AG08396 (cell line): ENCODE measurements at places on chromosomes 12 and 14.

DNA sequence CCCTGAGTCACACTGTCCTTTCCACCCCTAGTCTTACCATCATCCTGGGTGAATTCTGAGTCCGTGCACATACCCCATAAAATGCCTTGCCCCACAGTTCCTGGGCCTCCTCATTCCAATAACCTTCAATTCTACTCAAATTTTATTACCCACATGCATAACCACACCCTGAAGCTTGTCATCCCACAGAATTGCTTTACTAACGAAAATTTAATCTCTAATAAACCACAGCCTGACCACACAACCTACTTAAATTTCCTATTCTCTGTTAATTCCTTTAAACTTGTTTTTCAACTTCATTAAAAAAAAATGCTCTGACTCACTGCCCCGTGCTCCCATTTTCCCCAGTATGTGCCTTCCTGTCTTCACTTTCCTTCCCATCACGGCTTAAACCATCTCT is 205.9 kb downstream of the PHLDA1 start:
- peak; percentile 43 for DNase-seq

DNA sequence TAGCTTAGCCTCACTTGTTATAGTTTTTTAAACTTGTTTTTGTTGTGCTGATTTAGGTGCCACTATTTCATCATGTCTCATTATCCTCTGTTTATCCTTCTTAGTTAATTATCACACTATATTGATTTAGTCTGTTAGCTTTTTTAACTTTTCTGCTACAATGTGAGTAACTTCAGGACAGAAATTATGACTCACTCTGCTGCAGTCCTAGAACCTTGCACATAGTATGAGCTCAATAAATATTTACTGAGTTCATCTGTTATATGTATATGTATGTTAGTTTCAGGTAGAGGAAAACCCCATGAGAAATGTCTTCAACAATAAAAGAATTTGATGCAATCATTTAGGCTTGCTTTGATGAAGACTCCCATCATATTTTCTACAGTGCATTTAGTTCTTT is 224.3 kb upstream of the NAV3 start:
- DNase-seq: no peak

DNA sequence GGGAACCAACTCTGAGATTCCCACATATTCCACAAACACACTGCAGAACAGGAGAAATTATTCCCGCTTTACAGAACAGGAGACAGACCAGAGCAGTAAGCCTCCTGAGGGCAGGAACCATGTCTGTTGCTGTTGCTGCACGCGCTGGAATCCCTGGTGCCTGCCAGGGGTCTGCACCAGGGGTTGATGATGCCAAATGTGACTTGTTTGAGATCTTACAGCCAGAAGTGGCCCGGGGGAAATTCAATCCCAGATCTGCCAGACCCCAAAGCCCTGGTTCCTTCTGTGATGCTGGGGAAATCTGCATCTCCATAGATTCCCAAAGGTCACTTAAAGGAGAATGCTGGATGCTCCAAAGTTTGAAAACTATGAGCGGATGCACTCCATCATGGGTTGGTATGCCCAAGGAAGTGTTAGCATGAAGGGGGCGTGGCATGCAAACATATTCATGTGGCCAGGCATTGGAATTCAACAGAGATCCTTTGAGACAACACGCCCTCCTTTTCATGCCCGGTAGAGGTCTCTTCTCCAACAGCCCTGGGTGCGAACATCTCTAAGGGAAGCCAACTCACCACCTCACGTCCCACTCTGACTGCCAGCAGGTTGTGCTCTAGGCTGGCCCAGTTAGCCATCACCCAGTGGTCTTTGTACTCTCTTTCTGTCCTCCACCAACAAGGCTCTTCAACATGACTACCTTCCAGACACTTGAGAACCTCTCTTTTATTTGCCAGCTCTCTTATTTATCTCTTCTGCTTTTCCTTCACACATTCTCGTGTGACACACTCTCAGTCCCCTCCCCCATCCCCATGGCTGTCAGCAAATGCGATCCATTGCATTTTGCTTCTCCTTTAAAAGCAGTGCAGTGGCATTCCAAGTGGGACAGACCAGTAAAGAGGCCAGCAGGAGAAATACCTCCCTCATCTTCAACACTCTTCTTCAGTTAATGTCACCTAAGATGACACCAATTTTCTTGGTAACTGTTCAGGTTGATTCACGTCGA is 131.3 kb downstream of the ZFP36L1 start:
- DNase-seq: no peak

DNA sequence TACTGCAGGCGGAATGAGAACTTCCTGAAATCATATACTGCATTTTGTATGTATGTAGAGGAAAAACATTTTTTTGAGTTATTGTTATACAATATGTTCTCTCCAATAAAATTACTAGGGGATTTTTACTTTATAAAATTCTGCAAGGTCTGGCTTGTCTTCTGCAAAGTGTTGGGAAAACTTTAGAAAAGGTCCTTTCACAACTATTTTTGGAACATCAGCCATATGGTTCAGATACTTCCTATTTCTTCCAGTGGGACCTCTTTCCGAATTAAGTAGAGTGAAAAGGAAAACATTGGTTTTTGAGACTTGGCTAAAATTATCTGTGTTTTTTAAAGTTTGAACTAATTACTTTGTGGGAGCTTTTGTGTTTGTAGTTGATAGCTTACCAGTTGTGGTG is 52.7 kb downstream of the DAAM1 start:
- no peak for DNase-seq

DNA sequence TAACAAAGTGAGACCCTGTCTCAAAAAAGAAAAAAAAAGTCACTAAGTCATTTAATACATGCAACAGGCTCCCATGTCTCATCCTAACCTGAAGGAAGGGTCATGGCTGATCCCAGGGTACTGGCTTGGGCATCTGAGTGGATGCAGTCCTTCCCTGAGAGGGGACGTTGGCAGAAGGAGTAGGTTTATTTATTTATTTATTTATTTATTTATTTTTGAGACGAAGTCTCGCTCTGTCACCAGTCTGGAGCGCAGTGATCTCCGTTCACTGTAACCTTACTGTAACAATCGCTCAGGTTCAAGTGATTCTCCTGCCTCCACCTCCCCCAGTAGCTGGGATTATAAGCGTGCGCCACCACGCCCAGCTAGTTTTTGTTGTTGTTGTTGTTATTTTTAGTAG is 7.2 kb upstream of the CALCOCO1 start:
- no peak for DNase-seq

GRCh38 chr12:109065154-109065852 is 12.9 kb downstream of the USP30 start:
- no peak for DNase-seq

GRCh38 chr12:32854097-32854496 is 42.5 kb downstream of the PKP2 start:
- DNase-seq: no peak

GRCh38 chr14:54109521-54110120 is 153.0 kb upstream of the BMP4 start:
- DNase-seq: no peak

DNA sequence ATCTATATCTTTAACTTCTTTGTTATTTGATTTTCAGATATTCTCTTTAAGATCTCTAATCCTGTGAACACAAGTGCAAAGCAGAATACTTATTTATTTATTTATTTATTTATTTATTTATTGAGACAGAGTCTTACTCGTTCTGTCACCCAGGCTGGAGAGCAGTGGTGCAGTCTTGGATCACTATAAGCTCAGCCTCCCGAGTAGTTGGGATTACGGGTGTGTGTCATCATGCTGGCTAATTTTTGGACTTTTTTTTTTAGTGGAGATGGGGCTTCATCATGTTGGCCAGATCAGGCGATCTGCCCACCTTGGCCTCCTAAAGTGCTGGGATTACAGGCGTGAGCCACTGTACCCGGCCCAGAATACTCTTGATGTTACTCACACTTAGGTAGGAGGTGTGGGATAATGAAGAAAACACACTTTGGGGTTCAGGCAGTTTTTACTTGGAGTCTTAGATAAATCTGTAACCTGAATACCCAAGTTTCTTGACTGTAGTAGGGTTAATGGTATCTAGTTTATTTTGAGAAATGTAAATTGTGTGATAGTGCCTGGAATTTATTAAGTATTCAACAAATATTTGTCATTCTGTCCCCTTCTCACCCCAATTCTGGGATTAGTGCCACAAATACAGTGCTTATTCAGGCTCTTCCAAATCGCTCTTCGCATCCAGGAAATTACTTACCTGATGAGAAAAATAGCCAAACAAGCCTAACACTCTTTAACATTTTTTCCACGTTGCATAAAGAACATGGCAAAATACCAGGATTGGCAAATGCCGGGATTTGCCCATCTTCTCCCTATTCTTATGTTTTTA is 33.0 kb downstream of the METAP2 start:
- no peak for DNase-seq

GRCh38 chr12:3564411-3564810 is 73.4 kb downstream of the PRMT8 start:
- no peak for DNase-seq

- no peak for DNase-seq
These were observed 256.5 kb downstream of the EMP1 start for GRCh38 chr12:13452955-13453570.

DNA sequence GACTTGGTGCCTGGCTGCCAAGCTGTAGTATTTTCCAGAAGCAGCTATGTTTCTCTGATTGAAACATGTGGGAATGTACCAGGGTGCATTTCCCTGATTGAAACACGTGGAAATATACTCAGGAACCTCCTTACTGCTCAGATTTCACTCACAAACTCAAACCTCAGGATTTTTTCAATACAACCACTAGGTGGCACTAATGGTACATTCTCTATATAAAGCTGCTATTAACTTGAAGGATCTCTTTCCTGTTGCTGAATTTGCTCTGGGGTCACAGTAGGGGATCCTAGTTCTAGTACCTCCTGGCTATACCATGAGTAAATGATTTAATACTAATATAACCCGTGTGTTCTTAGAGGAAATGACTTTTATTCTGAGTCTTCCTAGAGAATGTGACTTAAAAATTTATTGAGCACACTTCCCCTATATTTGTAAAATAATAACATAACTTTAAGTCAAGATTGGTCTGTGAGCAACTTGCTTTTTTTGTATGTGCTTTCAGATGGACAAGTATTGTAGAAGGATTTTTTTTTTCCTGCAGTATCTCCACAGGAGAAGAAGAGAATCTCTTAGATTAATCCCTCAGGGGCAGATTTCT is 173.8 kb upstream of the MIS18BP1 start:
- DNase-seq: peak; percentile 15

DNA sequence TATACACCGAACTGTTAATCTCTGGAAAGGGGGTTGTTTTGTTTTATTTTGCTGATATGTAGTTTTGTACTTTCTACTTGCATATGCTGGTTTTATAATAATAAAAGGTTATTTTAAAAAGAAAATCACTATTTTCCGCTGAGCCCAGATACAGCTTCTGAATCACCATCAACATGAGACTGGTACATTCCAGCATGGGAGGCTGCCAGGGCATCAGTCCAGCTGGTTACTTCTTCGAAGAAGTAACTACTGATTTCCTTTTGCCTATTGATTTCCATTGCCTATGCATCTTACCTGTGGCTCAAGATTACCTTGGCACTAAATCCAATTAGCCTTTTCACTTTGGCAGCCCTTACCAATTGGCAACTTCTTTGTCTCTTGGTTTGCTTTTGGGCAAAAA is 11.7 kb upstream of the OSBPL8 start:
- DNase-seq: no peak

GRCh38 chr12:131363393-131363792 is 347.5 kb upstream of the SFSWAP start:
- no peak for DNase-seq

GRCh38 chr12:120981407-120981941 is 3.1 kb downstream of the HNF1A start:
- no peak for DNase-seq

DNA sequence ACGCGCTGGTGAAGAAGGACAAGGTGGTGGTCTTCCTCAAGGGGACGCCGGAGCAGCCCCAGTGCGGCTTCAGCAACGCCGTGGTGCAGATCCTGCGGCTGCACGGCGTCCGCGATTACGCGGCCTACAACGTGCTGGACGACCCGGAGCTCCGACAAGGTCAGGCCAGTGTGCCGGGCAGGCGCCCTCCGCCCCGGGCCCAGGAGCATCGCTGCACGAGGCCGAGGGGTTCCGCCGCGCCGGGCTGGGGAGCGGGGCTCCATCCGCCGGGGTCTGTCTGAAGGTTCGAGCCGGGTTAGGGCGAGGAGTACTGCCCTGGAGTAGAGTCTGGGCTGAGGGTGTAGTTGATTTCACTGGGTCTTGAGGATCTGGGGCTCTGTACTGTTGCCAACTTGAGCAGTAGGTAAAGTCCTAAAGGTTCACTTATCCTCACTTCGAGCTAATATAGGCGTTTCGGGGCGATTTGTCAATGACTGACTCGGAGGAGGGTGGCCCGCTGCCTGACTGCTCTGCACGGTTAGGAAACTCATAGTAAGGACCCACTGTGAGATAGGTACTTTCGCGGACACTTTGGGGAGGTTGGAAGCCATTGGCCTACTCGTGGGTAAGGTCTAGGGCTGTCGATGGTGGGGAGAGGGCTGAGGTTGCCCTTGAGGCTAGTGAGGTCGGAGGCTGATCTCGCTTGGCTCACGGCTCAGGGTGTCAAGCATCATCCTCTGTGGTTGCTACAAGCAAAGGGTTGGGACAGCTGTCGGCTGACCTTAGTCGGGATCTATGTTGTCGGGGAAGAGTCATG is 574 bp downstream of the GLRX5 start:
- peak; percentile 51 for DNase-seq

- DNase-seq: peak; percentile 8
These were observed 263.9 kb upstream of the RGS6 start for GRCh38 chr14:71668186-71668912.

GRCh38 chr12:119177724-119178380 is 879 bp upstream of the HSPB8 start:
- DNase-seq: no peak

- no peak for DNase-seq
These were observed 173.8 kb upstream of the RGS6 start for GRCh38 chr14:71758229-71758951.

GRCh38 chr12:70354787-70355186 is 11.3 kb upstream of the KCNMB4 start:
- DNase-seq: no peak

GRCh38 chr12:110888256-110888991 is 32.0 kb downstream of the MYL2 start:
- no peak for DNase-seq

GRCh38 chr12:39348523-39348922 is 94.4 kb downstream of the KIF21A start:
- no peak for DNase-seq

DNA sequence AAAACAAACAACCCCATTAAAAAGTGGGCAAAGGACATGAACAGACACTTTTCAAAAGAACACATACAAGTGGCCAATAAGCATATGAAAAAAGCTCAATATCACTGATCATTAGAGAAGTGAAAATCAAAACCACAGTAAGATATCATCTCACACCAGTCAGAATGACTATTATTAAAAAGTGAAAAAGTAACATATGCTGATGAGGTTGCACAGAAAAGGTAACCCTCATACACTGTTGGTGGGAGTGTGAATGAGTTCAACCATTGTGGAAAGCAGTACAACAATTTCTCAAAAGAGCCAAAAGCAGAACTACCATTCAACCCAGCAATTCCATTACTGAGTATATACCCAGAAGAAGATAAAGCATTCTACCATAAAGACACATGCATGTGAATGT is 18.2 kb downstream of the PDE6H start:
- no peak for DNase-seq

DNA sequence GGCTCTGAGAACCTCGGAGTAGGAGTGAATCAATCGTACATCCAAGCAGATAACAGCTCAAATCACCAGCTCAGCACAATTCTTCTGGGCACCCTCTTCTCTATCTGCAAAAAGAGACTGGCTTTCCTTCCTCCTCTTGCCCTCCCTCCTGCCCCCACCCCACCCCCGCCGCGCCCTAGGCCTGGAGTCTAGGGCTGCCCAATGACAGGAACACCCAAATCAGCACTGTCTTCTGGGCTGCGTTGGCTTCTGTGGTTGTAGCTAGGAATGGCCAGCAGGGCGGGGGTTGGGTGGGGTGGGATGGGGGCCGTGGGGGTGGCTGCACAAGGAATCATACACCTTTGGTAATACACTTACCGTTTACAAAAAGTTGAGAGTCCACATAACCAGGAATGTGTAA is 28.0 kb upstream of the TMCC3 start:
- DNase-seq: no peak
